ENCODE measurements at places on chromosomes 1 and 21.

DNA sequence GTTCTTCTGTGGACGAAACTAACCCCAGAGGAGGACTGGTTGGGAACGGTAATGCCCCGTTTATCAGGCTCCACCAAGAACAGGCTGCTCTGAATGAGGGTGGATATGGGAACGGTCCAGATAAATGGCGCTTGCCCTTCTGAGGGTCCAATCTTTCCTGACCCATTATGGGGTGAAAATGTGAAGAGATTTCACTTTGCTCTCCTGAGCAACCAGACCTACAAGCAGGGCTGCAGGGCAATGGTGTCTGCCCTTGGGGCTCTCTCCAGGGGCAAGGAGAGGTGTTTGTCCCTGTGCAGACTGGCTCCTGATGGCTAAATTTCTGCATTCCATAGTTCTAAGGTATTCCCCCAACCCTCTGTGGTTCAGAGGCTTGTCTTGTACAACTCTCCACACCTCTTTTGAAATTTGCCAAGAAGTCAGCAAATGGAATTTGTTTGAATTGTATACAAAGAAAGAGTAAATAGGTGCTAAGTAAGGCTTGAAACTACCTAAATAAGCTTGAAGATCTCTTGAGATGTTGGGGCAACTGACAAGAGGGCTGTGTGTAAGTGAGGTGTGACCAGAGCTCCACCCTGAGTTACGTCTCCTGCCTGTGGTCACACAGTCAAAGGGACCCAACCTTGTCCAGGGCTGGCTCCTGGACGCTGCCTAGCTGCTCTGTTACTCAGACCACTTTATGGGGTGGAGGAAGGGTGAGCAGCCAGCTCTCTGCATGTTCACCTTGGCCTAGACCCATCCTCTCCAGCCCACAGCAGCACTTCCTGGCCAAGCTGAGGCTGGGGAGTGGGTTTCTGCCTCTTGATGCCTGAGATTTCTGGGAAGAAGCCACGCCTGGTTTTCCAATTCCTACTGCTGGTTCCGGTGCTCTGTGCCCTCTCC lies 24.8 kb downstream of the SLC2A1 start:
- DNase-seq, result no peak

DNA sequence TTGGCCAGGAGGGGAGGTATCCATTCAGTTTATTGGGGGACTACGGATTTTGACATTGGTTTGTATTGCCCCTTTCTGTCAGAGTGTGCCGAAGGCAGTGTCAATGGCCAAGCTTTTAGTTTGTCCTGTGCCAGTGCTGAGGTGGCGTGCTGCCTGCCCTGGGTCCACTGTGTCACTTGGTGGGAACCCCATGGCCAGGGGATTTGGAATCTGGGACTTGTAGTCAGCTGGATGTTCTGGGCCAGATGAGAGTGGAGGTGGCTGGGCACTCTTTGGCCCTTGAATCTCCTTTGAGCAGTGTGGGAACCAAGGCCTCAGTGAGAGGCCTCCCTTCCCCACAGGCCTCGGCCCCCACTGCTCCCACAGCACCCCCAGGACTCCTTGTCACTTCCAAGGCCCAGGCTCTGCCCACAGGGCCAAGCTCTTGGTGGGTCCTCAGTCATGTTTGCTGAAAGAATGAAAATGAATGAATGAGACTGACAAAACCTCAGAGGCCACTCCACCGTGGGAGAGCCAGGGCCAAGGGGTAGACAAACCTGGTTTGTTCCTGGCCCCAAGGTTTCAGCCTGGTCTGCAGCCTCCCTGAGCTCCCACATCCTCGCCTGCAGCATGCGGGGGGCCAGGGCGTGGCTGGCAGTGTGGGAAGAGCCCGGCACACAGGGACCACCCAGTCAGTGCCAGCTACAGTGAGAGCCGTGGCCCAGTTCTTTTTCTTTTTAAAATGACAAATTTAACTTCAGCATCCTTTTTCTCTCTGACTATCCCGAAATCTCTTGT lies 412.2 kb downstream of the MATN1 start:
- DNase-seq, result no peak

GRCh38 chr1:56688522-56689026 lies 43.5 kb downstream of the PRKAA2 start:
- no peak for DNase-seq

DNA sequence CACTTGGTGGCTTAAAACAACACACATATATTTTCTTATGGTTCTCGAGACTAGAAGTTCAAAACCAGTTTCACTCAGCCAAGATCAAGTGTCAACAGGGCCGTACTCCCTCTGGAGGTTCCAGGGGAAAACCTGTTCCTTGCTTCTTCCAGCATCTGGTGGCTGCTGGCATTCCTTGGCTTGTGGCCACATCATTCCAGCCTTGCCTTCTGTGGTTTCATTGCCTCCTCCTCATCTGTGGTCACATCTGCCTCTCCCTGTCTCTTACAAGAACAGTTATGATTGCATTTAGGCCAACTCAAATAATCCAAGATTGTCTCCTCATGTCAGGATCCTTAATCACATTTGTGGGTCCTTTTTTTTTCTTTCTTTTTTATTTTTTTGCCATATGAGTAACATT lies 240.7 kb upstream of the HOOK1 start:
- DNase-seq, result no peak

DNA sequence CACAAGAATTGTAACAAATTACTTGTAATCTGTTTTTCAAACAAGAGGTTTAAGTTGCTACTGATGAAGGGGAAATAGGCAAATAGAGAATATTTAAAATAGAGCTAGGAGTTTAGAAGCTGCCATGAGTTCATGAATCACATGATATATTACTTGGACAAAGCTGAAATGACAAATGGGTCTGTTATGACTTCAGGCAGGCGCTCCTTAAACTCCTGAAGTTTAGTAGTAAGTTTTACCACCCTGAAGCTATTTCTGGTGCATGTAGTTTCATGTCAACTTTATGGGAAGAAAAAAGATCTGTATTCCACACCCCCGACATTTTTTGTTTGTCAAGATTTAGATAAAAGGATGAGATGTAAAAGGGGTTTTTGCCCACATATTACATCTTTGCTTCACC lies 58.5 kb downstream of the PLA2G4A start:
- no peak for DNase-seq

- no peak for DNase-seq
These were observed 479.8 kb upstream of the VAMP3 start for GRCh38 chr1:7290971-7291970.

- DNase-seq, result no peak
These were observed 45.6 kb upstream of the CSF1 start for GRCh38 chr1:109864930-109865612.

GRCh38 chr1:28966617-28967016 lies 52.2 kb downstream of the EPB41 start:
- DNase-seq, result no peak

- no peak for DNase-seq
These were observed 178.0 kb downstream of the CAMTA1 start for GRCh38 chr1:6962996-6963911.
